ENCODE measurements at places on chromosomes 16 and 17.
A peak's percentile ranks its signal among the peaks of the same experiment; 100 is the strongest.

DNA sequence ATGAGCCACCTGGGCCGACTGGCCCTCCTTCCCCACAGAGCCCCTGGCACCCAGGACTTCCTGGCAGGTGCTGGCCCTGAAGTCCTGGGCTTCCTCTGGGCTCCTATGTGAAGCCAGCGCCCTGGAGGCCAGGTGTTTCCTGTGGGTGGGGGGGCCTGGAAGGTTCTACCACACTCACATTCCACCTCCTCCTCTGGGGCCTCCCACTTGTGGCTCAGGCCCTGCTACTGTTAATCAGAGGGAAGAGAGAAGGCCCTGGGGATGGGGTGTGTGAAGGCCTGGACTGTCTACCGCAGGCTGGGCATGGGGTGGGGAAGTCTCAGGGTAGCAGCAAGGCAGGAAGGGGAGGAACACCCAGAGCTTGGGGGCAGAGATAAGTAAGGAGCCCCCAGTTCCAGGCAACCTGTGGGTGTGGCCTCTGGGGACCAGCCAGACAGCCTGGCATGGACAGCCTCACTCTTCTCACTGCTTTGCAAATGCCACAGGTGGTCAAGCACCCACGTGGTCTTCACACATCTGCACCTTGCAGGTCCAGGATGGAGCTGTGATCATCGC is 111.9 kb upstream of the TNRC6C start:
- DNase-seq: no peak

DNA sequence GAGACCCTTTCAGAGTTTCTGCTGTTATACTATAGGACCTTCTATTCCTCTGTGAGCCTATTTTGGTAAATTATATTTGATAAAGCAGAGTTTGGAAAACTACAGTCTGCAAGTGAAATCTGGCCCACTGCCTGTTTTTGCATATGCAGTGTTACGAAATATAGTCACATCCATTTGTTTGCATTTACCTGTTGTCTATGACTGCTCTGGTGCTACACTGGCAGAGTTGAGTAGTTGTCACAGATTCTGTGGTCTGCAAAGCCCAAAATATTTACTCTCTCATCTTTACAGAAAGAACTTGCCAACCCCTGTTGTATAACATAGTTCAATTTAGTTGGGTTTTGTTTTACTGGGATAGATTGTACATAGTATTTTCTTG is 42.3 kb downstream of the TNRC6A start:
- no peak for DNase-seq

DNA sequence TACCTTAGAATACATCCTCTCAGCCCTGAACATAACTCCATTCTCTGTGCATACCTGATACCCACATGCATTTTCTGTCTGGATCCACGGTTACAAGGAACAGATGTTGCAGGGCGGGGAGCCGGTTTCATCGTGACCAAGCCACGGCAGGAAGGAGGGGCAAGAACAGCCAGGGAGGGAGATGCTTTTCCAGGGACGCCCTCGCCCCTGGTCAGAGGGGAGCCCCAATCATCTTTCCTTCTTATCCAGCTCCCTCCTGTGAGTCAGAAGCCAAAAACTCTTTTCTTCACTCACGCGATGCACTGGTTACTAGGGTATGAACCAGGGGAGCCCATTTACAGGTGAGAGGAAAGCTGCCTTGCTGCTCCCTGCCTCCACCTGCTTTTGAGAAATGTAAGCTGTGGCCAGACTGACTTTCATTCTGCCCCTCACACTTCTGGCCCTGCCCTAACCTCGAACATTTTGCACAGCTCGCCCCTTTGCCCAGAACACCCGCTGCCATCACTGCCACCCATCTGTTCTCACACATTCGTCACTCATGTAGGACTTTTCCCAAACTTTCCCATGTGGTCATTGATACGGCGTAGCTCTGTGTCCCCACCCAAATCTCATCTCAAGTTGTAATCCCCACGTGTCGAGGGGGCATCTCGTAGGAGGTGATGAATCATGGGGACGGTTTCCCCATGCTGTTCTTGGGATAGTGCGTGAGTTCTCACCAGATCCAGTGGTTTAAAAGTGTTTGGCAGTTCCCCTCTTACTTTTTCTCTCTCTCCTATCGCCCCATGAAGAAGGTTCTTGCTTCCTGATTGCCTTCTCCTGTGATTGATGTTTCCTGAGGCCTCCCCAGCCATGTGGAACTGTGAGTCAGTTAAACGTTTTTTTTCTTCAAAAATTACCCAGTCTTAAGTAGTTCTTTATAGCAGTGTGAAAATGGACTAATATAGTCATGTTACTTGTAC is 20.5 kb downstream of the FOXL1 start:
- peak; percentile 38 for DNase-seq

DNA sequence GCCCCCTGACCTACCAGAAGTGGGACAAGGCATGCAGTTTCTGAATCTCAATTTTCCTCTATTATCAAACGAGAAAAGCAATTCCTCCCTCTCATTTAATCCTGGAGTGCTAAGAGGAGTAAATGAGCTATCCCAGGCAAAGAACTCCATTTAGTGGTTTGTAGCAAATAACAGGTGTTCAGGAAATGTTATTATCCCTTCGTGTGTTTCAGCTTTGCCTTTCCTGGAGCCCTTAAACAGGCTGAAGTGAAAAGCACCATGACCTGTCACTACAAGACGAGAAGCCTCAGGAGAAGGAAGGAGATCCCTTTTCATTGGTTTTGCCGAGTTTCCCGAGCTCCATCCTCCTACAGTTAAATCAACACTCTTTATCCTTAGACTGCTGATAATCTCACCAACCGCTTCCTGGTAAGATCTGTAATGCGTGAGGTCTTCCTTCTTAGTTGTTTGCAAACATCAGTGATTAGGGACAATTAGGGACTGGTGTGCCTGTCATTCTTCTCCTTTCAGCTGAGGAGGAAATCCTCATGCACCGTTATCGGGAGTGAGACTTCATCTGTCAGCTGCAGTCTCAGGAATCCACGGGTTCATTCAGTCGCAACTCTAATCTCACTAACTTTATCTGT is 30.8 kb upstream of the MYOCD start:
- DNase-seq: no peak

- no peak for DNase-seq
These were observed 6.6 kb upstream of the KPNB1 start for GRCh38 chr17:47643116-47643515.

- peak; percentile 42 for DNase-seq
These were observed 19.3 kb upstream of the NXPH3 start for GRCh38 chr17:49556223-49556943.

- no peak for DNase-seq
These were observed 29.8 kb upstream of the ANKFY1 start for GRCh38 chr17:4293572-4293971.
